Cardiac muscle cell (in vitro differentiated cells and primary cell): ENCODE measurements at places on chromosomes 7 and 10.

GRCh38 chr10:78898341-78899097 lies 170.2 kb upstream of the ZMIZ1 start:
- no peak overlapping the region for H3K27ac ChIP-seq
- no peak for DNase-seq
- H3K27me3 ChIP-seq: no peaks in the 10 kb centered on the region
- H3K4me3 ChIP-seq: no peak overlapping the region
- peaks cover 3% of the 10 kb centered on the region for H3K4me1 ChIP-seq

DNA sequence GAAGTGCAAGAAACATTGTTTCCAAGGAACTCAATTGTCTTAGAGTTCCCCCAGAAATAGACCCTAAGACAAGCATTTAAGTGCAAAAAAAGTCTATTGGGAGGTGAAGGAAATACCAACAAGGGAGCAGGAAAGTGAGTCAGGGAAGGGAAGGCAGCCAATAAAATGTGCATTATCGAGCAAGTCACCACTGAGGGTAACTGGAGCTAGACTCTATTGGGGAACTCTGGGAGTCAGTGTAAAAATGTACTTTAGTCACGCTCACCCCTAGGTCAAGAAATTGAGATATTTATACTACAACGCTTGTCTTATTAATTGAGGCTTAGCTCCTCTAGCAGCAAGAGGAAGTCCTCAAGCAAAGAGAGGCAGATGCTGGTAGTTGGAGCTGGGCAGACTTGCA lies 137.7 kb downstream of the RTKN2 start:
- no peaks in the 10 kb centered on the region for H3K27me3 ChIP-seq
- peak; percentile 91 for DNase-seq
- H3K4me1 ChIP-seq: no peaks in the 10 kb centered on the region
- H3K4me3 ChIP-seq: no peak overlapping the region

DNA sequence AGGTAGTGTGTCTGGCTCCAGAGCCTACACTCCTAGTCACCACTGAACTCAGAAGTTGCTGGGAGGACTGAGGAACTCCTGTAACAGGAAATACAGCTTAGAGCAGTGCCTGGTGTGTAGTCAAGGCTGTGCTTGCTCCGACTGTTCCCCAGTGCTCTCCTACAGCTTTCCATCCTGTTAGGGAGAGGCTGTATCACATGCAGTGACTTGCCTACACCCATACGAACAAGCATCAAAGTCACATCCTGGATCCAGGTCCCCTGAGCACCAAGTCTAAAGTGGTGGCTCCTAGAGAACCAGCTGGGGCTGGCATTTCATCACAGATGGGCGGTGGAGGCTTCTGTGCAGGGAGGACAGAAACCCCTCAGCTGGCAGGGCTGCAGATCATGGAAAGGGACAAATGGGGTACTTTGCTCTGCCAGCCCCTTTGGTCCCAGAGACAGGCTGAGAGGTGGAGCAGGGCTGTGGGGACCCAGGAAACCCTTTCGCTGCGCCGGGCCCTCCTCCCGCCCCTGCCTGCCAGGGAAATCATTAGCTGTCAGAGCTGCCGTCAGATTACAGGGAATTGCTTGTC lies 7.7 kb downstream of the ASB10 start:
- no peaks in the 10 kb centered on the region for H3K4me1 ChIP-seq
- H3K27me3 ChIP-seq: peaks cover 30% of the 10 kb centered on the region
- H3K36me3 ChIP-seq: no peaks in the 10 kb centered on the region
- no peak overlapping the region for H3K27ac ChIP-seq
- H3K4me3 ChIP-seq: no peak overlapping the region

- H3K36me3 ChIP-seq: no peaks in the 10 kb centered on the region
- H3K27me3 ChIP-seq: no peaks in the 10 kb centered on the region
- H3K27ac ChIP-seq: no peak overlapping the region
- no peak for DNase-seq
- H3K4me1 ChIP-seq: no peaks in the 10 kb centered on the region
- no peak overlapping the region for H3K4me3 ChIP-seq
These were observed 280.1 kb downstream of the FRMD4A start for GRCh38 chr10:14050598-14050997.

GRCh38 chr7:35012160-35012559 lies 25.1 kb downstream of the DPY19L1 start:
- H3K27me3 ChIP-seq: no peaks in the 10 kb centered on the region
- H3K27ac ChIP-seq: no peak overlapping the region
- peaks cover 4% of the 10 kb centered on the region for H3K36me3 ChIP-seq
- DNase-seq: no peak

GRCh38 chr10:70596110-70596798 lies 6.3 kb downstream of the PRF1 start:
- H3K27me3 ChIP-seq: no peaks in the 10 kb centered on the region
- DNase-seq: no peak
- no peaks in the 10 kb centered on the region for H3K36me3 ChIP-seq

GRCh38 chr10:77710081-77710551 lies 72.5 kb upstream of the KCNMA1 start:
- H3K27me3 ChIP-seq: peaks cover 14% of the 10 kb centered on the region
- no peak for DNase-seq
- no peaks in the 10 kb centered on the region for H3K36me3 ChIP-seq
- H3K4me3 ChIP-seq: no peak overlapping the region
- H3K4me1 ChIP-seq: no peaks in the 10 kb centered on the region

DNA sequence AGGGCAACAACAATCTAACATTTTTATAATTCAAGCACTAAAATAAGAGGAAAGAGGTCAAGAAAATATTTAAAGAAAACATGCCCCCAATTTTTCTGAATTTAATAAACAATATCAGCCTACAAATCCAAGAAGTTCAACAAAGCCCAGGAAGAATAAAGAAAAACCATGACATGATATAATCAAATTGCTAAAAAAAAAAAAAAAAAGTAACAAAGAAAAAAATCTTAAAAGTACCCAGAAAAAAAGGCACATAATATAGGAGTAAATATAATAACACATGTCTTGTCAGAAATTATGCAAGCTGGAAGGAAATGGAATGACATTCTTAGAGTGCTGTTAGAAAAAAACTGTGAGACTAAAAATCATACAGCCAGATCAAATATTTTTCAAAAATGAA lies 151.4 kb downstream of the IMMP2L start:
- H3K27ac ChIP-seq: no peak overlapping the region
- DNase-seq: no peak
- H3K4me3 ChIP-seq: no peak overlapping the region
- no peaks in the 10 kb centered on the region for H3K4me1 ChIP-seq
- H3K27me3 ChIP-seq: no peaks in the 10 kb centered on the region

DNA sequence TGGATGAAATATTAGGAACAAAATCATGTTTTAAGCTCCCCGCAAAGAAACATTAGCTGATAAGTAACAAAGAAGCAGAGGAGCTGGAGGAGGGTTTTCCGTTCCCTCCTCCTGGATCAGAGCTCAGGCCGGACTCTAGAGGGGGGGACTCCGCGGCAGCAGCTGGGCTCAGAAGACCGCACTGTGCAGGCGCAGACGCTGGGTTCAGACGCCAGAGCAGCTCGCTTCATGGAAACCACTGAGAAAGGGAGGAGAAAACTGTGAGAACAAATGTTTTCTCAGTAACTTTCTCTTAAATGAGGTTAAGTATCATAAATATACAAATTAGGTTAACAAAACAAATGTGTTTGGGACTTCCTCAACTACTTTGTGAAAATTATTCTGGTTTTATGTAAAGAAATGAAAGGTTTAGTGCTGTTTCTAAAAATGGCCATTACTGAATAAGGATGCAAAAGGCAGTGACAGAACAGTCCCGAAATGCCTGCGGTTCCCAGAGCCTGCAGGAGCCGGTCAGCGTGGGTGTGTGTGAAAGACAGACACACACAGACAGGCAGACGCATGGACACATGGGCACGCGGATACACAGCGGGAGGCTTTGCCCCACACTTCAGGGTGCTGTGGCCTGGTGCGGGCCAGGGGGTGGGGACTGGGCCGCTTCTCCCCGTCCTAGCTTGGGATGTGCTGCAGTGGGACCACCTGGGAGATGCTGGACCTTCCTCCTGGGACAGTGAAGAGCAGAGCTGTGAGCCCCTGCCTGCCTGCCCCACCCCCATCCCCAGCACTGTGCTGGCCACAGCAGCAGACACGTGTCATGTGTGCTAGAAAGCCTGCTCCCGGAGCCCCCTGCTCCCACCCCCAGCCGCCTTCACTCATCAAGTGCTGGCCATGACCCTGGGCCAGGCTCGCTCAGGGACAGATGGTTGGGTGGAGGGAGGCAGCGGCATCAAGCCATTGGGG lies 20.3 kb upstream of the ADGRA1 start:
- H3K27me3 ChIP-seq: no peaks in the 10 kb centered on the region
- H3K27ac ChIP-seq: no peak overlapping the region
- no peak overlapping the region for H3K4me3 ChIP-seq
- no peaks in the 10 kb centered on the region for H3K36me3 ChIP-seq
- H3K4me1 ChIP-seq: no peaks in the 10 kb centered on the region
- DNase-seq: no peak

GRCh38 chr7:22252936-22253536 lies 103.9 kb downstream of the RAPGEF5 start:
- peaks cover 5% of the 10 kb centered on the region for H3K4me1 ChIP-seq
- no peak overlapping the region for H3K27ac ChIP-seq
- no peaks in the 10 kb centered on the region for H3K36me3 ChIP-seq
- no peaks in the 10 kb centered on the region for H3K27me3 ChIP-seq

DNA sequence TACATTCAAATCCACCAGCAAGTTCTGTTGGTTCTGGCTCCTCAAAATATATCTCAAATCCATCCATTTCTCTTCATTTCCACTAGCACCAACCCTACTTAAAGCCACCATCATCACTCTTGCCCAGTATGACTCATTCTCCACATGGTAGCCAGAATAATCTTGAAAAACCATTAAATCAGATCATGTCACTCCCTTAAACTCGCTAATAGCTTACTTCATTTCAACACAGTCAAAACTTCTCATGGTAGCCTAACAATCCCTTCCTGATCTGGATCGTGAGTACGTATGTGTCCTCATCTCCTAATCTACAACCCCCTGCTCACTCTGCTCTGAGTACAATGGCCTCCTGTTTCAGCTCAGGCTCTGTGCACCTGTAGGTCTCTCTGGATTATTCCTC lies 8.7 kb downstream of the EPC1 start:
- peak overlapping the region; percentile 7 for H3K27ac ChIP-seq
- no peak overlapping the region for H3K4me3 ChIP-seq
- peaks cover 15% of the 10 kb centered on the region for H3K4me1 ChIP-seq
- H3K36me3 ChIP-seq: no peaks in the 10 kb centered on the region
- DNase-seq: no peak

- H3K36me3 ChIP-seq: no peaks in the 10 kb centered on the region
- no peak overlapping the region for H3K27ac ChIP-seq
- H3K27me3 ChIP-seq: no peaks in the 10 kb centered on the region
- H3K4me1 ChIP-seq: peaks cover 18% of the 10 kb centered on the region
- no peak overlapping the region for H3K4me3 ChIP-seq
- DNase-seq: no peak
These were observed 4.4 kb downstream of the HBP1 start for GRCh38 chr7:107173191-107173590.

DNA sequence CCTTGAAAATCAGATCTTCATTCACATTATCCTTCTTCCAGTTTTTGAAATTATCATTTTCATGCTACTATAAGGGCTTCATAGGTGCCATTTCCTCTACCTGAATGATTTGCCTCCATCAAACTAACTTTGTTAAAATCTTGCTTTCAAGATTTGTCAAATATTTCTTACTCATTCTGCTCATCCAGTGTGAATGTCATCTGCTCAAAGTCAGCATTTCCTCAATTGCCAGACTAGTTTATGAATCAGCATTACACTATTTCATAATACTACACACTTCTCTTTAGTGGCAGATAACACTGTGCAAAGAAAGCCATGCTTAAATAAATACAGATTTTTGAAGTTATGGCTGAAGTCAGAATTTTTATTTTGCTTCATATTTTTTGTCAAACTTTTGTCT lies 21.3 kb upstream of the LIPF start:
- no peaks in the 10 kb centered on the region for H3K4me1 ChIP-seq
- DNase-seq: no peak
- H3K27me3 ChIP-seq: peaks cover 7% of the 10 kb centered on the region
- H3K27ac ChIP-seq: no peak overlapping the region
- H3K36me3 ChIP-seq: no peaks in the 10 kb centered on the region

GRCh38 chr10:12909836-12910185 lies 91.7 kb downstream of the CCDC3 start:
- H3K4me3 ChIP-seq: no peak overlapping the region
- H3K27me3 ChIP-seq: no peaks in the 10 kb centered on the region
- H3K27ac ChIP-seq: no peak overlapping the region
- no peak for DNase-seq
- no peaks in the 10 kb centered on the region for H3K36me3 ChIP-seq

- no peaks in the 10 kb centered on the region for H3K27me3 ChIP-seq
- H3K4me1 ChIP-seq: no peaks in the 10 kb centered on the region
- no peak overlapping the region for H3K4me3 ChIP-seq
- H3K27ac ChIP-seq: no peak overlapping the region
These were observed 51.3 kb downstream of the TSPAN12 start for GRCh38 chr7:120806669-120807068.

DNA sequence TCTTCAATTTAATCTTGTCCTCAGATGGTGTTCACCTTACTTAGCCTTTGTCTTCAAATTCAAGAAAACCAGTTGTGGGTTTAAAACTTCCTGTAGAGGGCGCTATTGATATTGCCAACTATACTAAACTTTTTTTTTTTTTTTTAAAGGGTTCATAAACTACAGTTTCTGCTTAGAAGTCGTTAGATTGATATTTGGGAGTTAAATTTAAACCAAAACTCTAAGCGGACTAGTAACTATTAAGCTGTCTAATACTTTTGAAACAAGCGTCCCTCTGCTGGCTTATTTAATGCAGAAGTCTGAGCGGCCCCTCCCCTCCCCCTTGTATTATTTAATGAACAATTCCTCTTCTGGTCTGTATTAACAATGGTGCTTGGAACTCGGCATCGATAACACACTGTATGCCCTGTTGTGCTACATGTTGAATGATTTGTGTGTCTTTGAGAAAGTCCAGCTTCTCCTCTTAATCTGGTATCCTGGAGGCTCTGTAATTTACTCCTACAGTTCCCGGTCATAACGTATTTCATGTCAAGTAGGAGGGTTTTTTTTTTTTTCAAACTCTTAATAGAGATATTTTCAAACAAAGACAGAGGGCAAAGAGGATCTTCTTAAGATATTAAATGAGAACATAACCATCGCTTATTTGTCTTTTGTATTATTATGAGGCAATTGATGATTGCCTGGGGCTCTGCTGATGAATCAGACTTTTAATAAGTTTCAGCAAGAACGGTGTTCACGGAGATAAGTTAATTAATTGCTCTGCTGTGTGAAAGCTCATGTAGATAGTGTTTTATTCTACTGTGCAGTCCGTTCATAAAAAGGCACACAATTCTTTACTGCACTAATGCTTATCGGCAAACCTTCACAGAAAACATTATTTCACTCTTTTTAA lies 22.6 kb upstream of the CREB5 start:
- no peak overlapping the region for H3K27ac ChIP-seq
- H3K4me3 ChIP-seq: no peak overlapping the region
- no peaks in the 10 kb centered on the region for H3K36me3 ChIP-seq

- peaks cover 4% of the 10 kb centered on the region for H3K4me1 ChIP-seq
- H3K27me3 ChIP-seq: no peaks in the 10 kb centered on the region
- no peak overlapping the region for H3K27ac ChIP-seq
- no peak for DNase-seq
- no peak overlapping the region for H3K4me3 ChIP-seq
These were observed 39.2 kb downstream of the TOMM7 start for GRCh38 chr7:22783421-22783820.
